ENCODE measurements at places on chromosomes 1 and 21.

DNA sequence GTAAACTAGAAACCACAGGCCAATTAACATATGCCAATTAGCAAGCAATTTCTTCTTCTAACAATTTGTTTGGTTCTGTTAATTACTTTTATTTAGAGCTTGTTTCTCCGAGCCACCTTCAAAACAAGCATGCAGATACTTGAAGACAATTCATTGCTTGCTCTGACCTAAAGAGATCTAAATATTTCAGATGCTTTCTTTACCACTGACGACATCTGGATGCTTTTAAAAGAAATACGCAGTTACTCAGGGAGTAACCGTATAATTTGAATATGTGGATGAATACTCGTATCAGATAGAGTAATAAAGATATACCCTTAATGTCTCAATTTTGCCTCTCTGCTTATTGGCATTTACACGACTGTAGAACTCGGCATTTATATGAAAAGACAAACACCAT is 390.0 kb downstream of the DISC1 start:
- DNase-seq: no peak

DNA sequence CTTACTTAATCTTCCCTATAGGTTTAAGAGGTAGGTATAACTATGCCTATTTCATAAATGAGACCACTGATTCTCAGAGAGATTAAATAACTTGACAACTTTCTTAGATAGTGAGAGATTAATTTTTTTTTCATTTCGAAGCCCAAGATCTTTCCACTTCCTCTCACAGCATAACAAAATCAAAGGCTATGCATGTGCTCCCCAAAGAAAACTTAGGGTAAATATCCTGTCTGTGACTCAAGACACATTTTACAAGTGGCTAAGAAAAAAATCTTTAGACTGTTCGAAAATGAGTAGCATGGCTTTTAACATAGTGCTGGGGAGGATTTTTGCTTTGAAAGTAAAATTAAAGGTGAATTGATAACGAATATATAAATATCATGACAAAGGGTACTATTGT is 8.2 kb upstream of the C1orf141 start:
- peak; percentile 22 for DNase-seq

GRCh38 chr1:14517841-14518180 is 80.7 kb upstream of the KAZN start:
- no peak for DNase-seq

GRCh38 chr1:225872075-225872430 is 10.1 kb downstream of the TMEM63A start:
- DNase-seq: no peak

- no peak for DNase-seq
These were observed 53.5 kb upstream of the PRDM2 start for GRCh38 chr1:13646521-13646920.

GRCh38 chr1:22044690-22045420 is 7.7 kb upstream of the CDC42 start:
- DNase-seq: no peak

Data from CD4-positive, alpha-beta T cell treated with Interleukin-12 subunit alpha and Interleukin-12 subunit beta, for 1 hour (primary cell).